ENCODE measurements at places on chromosomes 5 and 9.

DNA sequence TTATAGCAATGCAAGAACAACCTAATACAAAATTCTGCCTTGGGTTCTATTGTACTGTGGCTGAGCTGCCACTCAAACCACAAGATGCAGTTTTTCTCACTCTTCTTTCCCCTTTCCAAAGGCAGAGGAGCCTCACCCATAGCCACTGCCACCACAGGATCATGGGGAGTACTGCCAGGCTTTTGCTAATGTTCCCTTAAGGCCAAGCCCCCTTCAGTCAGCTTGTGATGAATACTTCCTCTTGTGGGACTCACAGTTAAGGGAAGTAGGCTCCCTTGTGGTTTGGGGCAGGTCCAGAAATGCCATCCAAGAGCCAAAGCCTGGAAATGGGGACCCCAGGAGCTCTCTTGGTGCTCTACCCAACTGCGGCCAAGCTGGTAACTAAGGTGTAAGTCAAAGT is 258.7 kb downstream of the SPATA31D1 start:
- H3K4me3 ChIP-seq, result no peak overlapping the region
- no peaks in the 10 kb centered on the region for H3K27me3 ChIP-seq
- no peak overlapping the region for H3K27ac ChIP-seq

GRCh38 chr5:135978212-135978631 is 23.4 kb upstream of the LECT2 start:
- H3K4me1 ChIP-seq, result no peaks in the 10 kb centered on the region
- H3K27me3 ChIP-seq, result peaks cover 31% of the 10 kb centered on the region
- no peak for DNase-seq

DNA sequence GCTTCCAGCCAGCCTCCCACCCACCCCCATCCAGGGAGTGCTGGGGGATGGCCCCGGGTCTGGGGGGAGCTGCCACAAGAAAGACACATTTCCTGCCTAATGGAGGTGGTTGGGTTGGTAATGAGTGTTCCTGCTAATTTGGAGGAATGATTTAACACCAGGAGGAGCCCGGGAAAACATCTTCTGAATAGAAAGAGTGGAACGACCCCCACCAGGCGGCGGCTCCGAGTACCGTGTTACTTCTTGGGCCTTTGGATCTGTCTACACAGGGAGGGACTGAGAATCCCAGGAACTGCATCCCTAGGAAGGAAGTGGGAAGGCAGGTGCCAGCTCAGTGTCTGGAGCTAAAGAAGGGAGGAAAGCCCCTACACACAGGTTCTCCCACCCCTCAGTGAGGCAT is 64.6 kb downstream of the TSPAN17 start:
- H3K4me1 ChIP-seq, result peaks cover 2% of the 10 kb centered on the region
- H3K27ac ChIP-seq, result no peak overlapping the region
- H3K4me3 ChIP-seq, result no peak overlapping the region
- DNase-seq, result no peak
- peaks cover 13% of the 10 kb centered on the region for H3K27me3 ChIP-seq

DNA sequence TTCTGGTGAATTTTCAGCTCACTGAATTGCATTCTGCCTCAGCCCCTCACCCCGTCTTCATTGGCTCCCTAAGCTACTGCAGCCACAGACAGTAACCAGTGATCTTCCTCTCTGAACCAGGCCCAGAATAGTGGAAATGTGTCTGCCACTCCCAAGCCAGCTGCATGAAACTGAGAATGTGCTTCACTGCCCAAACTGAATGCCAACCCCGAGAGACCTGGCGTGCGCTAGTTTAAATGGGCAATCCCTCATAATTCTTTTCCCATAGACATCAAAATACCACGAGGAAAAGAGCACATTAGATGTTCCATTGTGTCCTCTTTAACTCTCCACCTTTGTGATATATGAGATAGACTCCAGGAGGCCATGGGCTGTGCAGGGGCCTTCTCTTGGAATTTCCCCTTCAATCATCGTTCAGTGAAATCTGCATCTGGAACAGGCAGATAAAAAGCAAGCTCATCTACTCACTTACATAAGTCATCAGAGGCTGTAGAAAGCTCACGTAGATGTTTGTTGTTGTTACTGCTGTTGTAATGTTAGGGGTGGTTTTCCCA is 320.2 kb downstream of the NFIB start:
- no peak overlapping the region for H3K27ac ChIP-seq
- DNase-seq, result no peak
- no peaks in the 10 kb centered on the region for H3K27me3 ChIP-seq
- H3K4me3 ChIP-seq, result no peak overlapping the region
- H3K36me3 ChIP-seq, result no peaks in the 10 kb centered on the region
- H3K4me1 ChIP-seq, result no peaks in the 10 kb centered on the region

GRCh38 chr9:134966270-134966669 is 48.6 kb upstream of the FCN1 start:
- no peak overlapping the region for H3K4me3 ChIP-seq
- no peaks in the 10 kb centered on the region for H3K4me1 ChIP-seq
- no peak overlapping the region for H3K27ac ChIP-seq
- H3K27me3 ChIP-seq, result no peaks in the 10 kb centered on the region
- no peaks in the 10 kb centered on the region for H3K36me3 ChIP-seq
- DNase-seq, result no peak

DNA sequence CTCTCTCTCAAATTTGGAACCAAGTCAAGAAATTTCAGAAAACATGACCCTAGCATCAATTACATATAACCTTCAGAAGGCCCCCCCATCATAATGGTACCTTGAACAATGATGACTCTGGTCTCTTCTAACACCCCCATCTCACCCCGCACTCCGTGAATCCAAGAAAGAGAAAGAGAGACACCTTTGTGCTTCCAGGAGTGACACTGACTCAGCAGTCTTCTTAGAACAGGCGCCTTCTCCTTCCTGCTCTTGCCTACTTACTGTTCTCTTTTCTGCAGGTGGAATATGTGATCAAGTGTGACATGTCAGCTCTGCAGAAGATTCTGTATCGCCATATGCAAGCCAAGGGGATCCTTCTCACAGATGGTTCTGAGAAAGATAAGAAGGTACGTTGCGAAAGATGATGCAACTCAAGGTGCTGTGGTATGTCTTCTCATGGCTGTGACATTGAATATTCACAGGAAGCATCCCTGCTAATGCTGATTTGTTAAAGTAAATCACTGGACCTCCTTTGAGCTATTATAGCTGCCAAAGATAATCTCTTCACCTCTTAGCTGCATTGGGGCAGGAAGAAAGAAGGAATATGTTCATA is 81.3 kb downstream of the SMARCA2 start:
- no peak overlapping the region for H3K27ac ChIP-seq
- no peak overlapping the region for H3K4me3 ChIP-seq
- DNase-seq, result no peak
- H3K36me3 ChIP-seq, result peaks cover 61% of the 10 kb centered on the region
- H3K4me1 ChIP-seq, result no peaks in the 10 kb centered on the region

GRCh38 chr5:25362799-25363198 is 718.0 kb upstream of the CDH10 start:
- H3K27me3 ChIP-seq, result no peaks in the 10 kb centered on the region
- no peaks in the 10 kb centered on the region for H3K4me1 ChIP-seq
- DNase-seq, result no peak
- no peak overlapping the region for H3K27ac ChIP-seq

GRCh38 chr5:15799014-15799413 is 299.0 kb downstream of the FBXL7 start:
- H3K4me3 ChIP-seq, result no peak overlapping the region
- DNase-seq, result no peak
- H3K36me3 ChIP-seq, result no peaks in the 10 kb centered on the region
- H3K27ac ChIP-seq, result no peak overlapping the region

GRCh38 chr5:100505984-100506670 is 29.0 kb upstream of the FAM174A start:
- no peaks in the 10 kb centered on the region for H3K27me3 ChIP-seq
- no peaks in the 10 kb centered on the region for H3K4me1 ChIP-seq
- H3K4me3 ChIP-seq, result no peak overlapping the region
- DNase-seq, result no peak

DNA sequence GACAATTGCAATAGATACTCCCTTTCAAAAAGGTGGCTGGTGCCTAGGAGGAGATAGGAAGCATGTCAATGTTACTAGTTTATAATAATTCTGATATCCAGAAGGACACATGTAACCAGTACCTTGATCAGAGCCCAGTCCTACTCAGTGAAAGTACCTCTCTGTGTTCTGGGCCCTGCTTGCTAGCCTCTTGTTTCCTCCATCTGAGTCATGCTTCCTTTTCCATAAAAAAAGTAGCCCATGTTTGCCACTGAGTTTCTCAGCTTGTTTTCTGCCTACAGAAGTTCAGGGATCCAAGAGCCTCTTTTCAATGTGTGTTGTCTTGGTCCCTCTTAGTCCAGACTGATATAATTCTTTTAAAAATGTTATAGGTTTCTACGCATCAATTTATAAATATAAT is 149.0 kb downstream of the SSBP2 start:
- peaks cover 25% of the 10 kb centered on the region for H3K36me3 ChIP-seq
- no peak overlapping the region for H3K4me3 ChIP-seq
- H3K4me1 ChIP-seq, result peaks cover 10% of the 10 kb centered on the region
- DNase-seq, result no peak
- H3K27me3 ChIP-seq, result no peaks in the 10 kb centered on the region
- H3K27ac ChIP-seq, result no peak overlapping the region

DNA sequence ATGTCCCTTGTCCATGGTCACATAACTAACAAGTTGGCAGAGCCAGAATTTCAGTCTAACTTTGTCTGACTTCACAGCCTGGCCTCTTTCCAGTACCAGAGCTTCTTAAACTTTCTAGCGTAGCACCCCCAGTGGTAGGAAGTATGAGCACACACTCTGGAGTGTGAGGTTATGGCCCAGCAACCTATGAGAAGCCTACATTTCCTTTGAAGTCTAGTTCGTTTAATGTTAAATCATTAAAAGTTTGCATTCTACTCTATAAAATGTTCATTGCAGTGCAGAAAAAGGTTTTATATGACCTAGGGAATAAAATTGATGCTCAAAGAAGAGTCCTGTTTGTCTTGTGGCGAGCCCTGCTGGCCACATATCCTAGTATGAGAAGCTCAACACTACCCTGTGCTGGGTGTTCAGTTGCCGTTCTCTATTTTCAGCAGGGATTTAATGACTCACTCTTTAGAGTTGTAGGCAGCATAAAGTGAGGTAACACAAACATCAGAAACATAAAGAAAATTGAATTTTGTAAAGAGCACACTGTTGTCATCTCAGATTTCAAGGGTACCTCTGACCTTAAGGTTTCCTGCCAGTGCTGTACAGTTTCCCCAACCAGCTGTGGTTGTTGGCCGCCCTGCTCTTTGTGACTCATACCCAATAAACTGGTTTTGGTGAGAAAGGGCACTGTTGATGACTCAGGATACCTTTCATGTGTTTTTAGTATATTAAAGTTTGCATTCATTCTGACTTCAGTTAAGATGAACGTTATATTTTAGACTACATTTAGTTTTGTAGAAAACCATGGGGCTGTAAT is 14.3 kb downstream of the MCCC2 start:
- H3K27ac ChIP-seq, result peak overlapping the region; percentile 94
- peaks cover 55% of the 10 kb centered on the region for H3K36me3 ChIP-seq
- peak; percentile 83 for DNase-seq
- H3K4me3 ChIP-seq, result peak overlapping the region; percentile 44
- peaks cover 23% of the 10 kb centered on the region for H3K4me1 ChIP-seq

DNA sequence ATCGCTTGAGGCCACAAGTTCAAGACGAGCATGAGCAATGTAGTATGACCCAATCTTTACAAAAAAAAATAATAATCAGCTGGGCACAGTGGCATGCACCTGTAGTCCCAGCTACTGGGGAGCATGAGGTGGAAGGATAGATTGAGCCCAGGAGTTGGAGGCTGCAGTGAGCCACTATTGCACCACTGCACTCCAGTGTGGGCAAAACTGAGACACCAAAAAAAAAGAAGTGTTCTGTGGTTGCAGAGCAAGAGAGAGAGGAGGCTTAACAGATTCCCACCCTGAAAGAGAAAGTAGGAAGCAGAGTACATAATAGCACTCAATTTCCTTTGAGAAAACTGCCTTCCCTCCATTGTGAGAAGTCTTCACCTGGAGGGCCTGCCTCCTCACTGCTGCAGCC is 52.6 kb downstream of the ALDH7A1 start:
- H3K36me3 ChIP-seq, result no peaks in the 10 kb centered on the region
- H3K4me3 ChIP-seq, result no peak overlapping the region
- DNase-seq, result no peak
- peaks cover 4% of the 10 kb centered on the region for H3K4me1 ChIP-seq
- no peaks in the 10 kb centered on the region for H3K27me3 ChIP-seq
- no peak overlapping the region for H3K27ac ChIP-seq

DNA sequence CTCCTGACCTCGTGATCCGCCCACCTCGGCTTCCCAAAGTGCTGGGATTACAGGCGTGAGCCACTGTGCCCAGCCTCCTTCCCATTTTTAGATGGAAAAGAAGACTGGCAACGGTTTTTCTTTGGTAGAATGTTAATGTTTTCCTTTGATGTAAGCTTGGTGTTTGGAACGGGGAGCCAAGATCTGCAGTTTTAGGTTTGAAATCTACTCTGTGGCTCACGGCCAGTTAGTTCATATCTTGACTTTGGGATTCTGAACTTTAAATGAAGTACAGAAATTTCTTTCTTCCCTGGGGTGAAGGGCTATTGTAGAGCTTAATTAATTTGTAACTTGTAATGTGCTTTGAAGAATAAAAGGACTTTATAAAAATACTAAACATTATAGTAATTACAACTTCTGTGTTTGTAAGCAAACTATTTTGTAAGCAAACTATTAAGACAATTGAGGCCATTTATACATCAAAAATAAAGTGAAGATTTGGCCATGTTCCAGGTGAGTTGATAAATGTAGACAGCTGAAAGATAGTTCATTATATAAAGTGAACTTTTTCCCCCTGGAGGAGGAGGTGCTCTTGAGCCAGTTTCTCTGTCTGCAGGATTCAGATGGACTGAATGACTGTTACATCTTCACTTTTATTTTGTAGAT is 117.1 kb upstream of the TUT7 start:
- H3K36me3 ChIP-seq, result no peaks in the 10 kb centered on the region
- no peaks in the 10 kb centered on the region for H3K27me3 ChIP-seq
- H3K4me1 ChIP-seq, result no peaks in the 10 kb centered on the region
- H3K4me3 ChIP-seq, result no peak overlapping the region
- DNase-seq, result no peak

GRCh38 chr5:15215056-15215455 is 284.9 kb upstream of the FBXL7 start:
- no peaks in the 10 kb centered on the region for H3K36me3 ChIP-seq
- H3K27me3 ChIP-seq, result no peaks in the 10 kb centered on the region
- no peak overlapping the region for H3K4me3 ChIP-seq
- no peak overlapping the region for H3K27ac ChIP-seq

DNA sequence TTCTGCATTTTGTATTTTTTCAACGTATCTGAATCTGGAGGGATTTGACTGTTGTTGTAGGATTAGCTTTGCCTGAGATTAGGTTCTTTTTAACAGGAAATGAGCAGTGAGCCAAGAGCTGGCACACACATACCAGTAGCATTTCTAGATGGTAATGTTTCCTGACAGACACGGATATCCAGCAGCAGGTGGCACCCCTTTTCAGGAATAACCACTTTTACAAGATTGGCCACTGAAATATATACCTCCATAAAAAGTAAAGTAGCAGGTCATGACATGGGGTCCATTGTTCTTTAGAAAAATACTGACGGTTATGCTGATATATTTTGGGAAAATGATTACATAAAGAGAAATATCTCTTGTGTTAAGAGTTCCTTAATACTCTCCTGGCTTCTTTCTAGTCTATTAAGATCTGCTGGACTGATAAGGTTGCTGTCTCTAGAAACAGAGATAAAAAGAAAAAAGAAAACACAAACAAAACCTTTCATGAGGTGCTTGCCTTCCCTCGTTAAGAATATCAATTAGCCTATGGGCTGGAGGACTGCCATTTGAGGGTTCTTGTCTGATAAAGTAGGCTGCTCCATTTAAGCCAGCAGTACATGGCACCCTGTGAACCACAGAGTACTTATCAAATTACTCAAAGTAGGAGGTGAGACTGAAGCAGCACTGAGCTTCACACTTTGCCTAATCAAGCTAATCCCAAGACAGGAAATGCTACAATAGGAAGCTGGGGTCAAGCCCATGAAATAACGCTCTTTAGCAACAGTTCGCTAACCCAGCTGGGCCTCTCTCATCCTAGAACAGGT is 101.6 kb upstream of the PCA3 start:
- H3K4me1 ChIP-seq, result peaks cover 19% of the 10 kb centered on the region
- no peak overlapping the region for H3K27ac ChIP-seq
- no peak for DNase-seq
- H3K4me3 ChIP-seq, result no peak overlapping the region
- peaks cover 11% of the 10 kb centered on the region for H3K27me3 ChIP-seq
